ENCODE measurements at places on chromosomes 3 and 15.

DNA sequence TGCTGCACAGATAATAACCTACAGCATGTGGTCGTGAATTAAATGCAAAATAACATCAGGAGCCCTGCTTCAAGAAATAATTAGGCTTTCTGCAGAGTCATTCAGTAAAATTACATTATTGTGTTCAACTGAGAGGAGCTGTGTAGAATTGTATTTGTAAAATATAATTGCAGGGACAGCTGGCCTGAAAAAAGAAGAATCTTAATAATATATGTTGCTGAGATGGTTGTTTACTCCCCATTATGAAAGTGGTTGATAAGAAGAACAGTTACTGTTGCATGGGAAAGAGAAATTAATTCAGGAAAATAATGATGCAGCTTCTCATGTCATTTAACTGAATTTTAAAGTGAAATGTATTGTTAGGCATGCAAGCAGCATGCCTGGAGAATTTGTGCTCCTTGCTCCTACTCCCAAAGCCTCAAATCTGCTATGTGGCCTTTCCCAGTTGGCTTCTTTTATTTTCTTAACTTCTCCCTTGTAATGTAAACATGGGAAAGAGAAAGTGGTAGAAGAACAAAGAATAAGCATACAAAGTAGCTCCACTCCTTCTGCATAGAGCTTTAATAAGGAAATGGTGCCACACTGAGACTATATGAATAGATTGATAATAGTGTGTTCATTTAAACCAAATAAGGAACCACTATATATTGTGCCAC, 100.1 kb downstream of the VGLL3 start:
- DNase-seq = no peak

DNA sequence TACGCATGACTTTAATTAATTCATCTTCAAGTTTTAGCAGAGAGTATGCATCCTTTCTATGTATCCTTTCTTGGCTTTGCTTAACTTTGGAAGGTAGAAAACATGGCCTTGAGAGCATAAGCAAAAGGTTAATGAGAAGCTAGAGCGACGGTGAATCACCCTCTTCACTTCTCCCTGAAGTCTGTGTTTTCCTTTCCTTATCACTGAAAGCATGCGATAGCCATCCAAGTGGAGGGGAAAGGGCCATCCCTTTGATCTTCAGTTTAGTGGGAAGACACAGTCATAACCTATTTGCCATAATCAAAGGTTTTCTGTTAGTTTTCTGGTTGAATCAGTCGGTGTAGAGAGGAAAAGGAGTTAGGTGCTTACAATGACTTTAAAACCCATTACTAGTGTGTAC, 354.0 kb upstream of the ROBO2 start:
- no peak for DNase-seq

GRCh38 chr3:38267662-38268061, 2.0 kb downstream of the SLC22A13 start:
- no peak for DNase-seq

GRCh38 chr3:190739641-190740185, 122.8 kb downstream of the GMNC start:
- DNase-seq = no peak

- DNase-seq = no peak
These were observed 46.4 kb downstream of the SCN11A start for GRCh38 chr3:39005295-39005694.

- no peak for DNase-seq
These were observed 150.3 kb upstream of the SOX2 start for GRCh38 chr3:181561139-181562031.

- DNase-seq = no peak
These were observed 67.8 kb upstream of the ATP13A3 start for GRCh38 chr3:194554473-194555123.

DNA sequence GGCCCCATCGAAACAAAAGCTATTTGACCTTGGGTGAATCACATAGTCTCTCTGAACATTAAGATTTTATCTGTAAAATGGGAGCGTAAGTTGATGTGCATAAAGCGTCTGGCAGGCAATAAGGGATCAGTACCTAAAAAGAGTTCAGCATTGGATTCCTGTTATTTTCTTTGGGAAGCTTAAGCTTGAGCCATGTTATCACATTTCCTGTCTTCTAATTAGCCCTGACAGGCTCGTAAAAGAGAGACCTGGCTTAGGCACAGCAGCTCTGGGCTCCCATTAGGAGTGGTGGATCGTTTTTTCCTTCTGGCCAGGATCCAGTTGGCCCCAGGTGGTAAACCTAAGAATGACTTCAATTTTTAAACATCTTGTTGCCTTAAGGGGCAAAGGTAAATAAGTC, 26.0 kb upstream of the CA12 start:
- no peak for DNase-seq

DNA sequence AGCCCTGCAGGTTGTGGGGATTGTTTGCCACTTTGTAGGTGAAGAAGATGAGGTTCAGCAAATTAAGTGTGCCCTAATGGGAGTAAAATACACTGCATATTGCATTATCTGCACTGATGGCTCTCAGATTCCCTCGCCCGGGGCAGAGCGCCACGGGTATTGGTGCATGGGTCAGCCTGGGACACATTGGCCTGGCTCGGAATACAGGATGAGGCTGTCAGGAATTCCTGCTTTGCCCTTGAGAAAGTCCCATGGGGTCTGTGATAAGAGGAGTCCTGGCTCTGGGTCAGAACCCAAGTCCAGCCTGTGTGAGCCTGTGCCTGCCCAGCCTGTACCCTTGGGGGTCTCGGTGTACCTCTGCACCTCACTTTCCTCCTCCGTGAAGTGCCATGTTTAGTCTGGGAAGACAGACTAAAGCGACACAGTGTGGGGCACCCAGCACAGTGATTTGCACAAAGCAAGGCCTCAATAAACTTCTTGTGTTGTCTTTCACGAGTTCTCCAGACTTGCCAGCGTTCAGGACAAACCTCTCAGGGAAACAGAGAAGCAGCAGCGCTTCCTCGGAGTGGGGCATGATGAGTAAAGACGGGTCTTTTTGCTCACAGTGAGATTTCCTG, 107.6 kb downstream of the LRRK1 start:
- no peak for DNase-seq

DNA sequence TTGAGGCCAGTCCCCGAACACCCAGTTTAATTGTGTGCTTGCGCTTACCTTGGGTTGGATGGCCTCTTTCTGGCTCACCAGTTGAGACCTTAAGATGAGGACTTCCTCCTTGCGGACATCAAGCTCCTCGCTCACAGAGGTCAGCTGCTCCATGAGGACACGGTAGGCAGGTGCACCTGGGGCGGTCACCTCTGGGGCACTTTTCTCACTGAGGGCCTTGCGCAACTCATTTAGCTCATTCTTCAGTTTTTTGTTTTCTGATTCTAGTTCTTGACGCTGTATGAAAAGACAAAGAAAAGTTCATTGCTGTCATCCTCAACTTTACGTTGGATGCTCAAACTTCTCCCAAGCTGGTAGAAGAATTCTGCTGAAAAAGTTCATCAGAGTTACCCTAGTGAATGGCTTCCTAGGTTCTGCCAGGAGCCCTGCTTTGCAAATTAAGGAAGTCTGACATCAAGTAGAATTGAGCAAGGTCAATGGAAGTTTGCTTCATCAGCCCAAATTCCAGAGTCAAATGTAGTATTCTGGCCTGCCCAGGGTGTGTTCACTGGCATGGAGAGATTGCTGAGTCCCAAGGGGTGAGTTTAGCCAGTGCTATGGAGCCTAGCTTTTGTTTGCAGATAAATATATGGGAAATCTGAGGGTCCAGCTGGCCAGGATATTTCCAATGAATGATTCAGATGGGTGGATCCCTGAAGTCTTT, 55.8 kb upstream of the MYO5C start:
- no peak for DNase-seq

DNA sequence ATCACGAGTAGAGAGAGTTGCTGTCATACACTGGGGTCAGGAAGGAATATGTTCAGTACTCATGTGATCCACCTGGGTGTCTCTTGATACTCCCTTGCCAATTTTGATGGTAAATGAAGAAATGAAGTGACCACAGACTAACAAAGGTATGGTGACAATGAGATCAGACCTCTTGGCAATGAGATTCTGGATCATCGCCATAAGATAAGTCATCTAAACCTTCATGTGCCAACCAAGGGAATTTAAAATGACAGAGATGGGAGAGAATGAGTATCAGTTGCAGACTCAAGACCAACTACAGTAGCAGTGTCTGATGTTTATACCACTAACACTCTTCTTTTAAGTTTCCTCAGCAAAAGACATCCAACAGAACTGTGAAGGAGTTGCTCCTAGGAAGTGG, 601.0 kb downstream of the MECOM start:
- DNase-seq = no peak

DNA sequence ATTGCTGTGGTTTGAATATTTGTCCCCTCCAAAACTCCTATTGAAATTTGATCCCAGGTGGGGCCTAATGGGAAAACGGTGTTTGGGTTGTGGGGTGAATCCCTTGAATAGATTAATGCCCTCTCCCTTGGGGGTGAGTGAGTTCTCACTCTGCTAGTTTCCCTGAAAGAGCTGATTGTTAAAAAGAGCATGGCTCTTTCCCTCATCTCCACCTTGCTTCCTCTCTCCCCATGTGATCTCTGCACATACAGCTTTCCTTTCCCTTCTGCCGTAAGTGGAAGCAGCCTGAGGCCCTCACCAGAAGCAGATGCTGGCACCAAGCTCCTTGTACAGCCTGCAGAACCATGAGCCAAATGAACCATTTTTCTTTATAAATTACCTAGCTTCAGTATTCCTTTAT, 394.9 kb upstream of the WNT5A start:
- DNase-seq = no peak

DNA sequence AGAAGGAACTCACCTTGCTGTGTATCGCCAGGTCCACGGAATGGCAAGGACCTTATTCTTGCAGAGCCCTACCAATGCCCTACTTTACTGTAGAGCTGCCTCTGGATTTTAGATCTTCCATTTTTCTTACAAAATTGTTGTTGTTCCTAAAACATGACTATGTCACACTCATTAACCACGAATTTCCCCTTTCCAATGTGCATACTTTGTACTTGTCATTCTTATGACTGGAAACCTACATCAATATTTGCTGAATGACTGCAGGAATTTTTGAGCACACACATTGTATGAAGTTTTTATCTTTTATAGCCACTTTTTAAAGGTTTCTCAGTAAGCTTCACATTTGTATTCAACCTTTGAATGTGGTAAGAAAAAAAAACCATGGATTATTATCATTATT, 35.9 kb upstream of the CMSS1 start:
- no peak for DNase-seq

GRCh38 chr3:117873249-117873600, 1161.4 kb downstream of the IGSF11 start:
- peak; percentile 15 for DNase-seq

GRCh38 chr15:101506491-101506890, 17.0 kb upstream of the PCSK6 start:
- DNase-seq = no peak

- DNase-seq = no peak
These were observed 52.4 kb downstream of the LHFPL4 start for GRCh38 chr3:9501226-9501625.

DNA sequence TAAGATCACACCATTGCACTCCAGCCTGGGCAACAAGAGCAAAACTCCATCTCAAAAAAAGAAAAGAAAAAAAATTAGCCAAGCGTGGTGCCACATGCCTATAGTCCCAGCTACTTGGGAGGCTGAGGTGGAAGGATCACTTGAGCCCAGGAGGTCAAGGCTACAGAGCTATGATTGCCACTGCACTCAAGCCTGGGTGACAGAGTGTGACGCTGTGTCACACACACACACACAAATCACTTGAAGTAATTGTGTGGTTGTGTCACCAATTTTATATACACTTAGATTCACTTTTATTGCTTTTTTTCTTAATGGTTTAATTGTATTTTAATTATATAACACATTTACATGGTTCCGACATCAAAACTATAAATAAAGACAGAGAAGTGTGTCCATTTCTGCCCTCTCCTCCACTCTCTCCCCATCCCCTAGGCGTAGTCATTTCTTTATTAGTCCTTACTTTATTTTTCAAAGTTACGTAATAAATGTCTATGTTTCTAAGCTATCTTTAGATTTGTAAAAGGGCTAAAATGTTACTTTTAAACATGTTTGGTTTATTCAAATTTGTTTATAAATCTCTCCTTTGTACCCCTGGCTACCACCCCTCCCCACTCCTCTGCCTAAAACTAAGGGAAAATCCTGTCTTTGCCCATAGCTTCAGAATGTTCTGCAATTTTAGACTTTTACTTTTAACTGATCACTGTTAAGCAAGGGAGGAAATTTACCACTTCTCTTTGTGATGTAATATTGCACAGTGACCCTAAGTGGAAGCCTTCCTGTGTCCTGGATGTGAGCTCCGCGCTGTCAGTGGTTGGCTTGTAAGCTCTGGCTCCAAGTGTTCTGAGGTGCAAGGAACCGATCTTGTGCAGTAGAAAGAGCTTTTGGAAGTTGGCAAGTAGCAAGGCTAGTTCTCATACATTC, 10.8 kb upstream of the VILL start:
- no peak for DNase-seq

DNA sequence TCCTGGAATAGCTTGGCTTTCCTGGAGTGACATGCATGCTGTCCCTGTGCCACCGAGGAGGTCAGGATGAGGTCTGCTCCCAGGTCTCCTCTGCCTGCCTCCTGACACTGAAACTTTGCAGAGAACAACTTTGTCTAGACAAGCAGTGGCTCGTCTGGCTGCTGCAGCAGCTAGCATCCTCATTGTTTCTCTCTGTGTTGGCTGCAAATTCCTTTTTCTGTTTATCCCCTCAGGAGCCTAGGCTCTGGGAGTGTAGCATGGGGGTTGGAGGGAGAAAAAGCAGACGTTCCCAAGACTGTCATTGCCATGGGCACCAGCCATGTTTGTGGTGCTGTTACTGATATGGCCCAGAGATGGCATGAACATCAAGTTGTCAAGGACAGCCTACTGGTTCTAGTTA, 208.7 kb upstream of the LRIG1 start:
- no peak for DNase-seq

DNA sequence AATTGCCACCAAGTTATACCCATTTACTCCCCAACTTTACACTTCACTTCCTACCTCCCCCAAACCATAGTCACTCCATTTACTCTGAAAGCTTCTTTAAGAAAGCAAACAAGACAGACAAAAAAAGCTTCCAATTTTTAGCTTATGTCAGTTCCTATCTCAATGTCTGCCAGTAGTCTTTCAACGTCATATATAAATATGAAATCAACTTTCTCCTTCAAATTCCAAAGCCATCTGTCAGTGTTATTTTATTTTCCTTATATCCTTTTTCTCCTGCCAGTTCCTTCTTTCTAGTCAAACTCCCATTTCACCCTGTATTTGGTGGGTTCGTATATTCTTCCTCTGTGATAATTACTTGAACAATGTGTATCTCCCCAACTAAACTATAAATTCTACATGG, 85.8 kb upstream of the CMC1 start:
- no peak for DNase-seq

- no peak for DNase-seq
These were observed 88.2 kb downstream of the FBN1 start for GRCh38 chr15:48557335-48557734.

- DNase-seq = no peak
These were observed 22.8 kb downstream of the TMEM43 start for GRCh38 chr3:14147617-14148016.

Data from caudate nucleus (tissue), 63 donors.